Activated CD4-positive, alpha-beta T cell treated with anti-CD3 and anti-CD28 coated beads, Interleukin-2, amount 50 U/mL, for 24 hours (primary cell): ENCODE measurements at places on chromosomes 7 and 10.

DNA sequence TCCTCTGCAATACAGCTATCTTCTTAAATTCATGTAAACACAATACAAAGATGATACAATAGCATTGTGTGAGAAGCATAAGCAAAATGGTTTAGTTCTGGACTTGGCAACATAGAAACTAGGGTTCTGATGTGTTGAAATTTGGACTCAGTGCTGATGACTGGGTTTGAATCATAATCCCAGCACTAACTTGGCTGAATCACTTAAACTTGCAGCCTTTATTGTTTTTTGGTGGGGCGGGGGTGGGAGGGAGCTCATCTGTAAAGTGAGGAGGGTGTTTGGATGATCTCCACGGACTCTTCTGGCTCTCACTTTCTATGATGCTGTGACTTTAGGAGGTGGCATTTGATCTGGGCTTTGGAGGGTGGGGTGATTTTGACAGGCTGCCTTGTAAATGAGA lies 158.2 kb downstream of the WNT2 start:
- no peak for DNase-seq

DNA sequence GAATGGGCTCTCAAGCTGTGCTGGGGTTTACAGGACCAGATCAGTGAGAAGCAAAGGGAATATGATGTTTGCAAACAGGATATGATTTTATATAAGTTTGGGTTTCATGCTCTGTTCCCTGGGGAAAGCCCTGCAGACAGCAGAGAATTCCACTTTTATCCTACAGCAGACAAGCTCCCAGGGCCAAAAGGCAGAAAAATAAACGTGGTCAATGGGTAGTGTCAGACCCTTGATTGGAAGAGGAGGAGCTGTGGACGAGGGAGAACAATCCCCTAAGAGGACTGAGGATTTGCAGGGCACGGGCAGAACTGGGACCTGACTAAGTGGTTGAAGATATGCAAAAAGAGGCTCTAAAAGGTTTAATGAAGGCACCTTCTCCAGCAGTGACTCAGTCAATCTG lies 275.3 kb downstream of the HDAC9 start:
- no peak for DNase-seq

GRCh38 chr7:129213828-129214227 lies 11.0 kb upstream of the AHCYL2 start:
- no peak for DNase-seq

DNA sequence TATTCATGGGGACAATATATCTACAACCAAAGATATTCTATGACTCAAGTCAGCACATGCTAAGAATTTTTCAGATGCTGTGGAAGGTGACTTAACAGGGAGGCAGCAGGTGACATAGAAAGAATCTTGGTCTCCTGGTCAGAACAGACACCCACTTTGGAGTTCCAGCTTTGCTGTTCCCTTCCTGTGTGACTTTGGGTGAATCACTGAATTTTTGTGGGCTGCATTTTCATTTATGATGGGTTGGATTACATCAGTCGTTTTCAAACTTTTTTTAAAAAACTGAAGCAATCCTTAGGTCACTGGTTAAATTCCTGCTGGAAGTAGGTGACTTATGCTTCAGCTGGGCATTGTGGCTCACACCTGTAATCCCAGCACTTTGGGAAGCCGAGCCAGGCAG lies 24.9 kb downstream of the RGR start:
- no peak for DNase-seq

- DNase-seq, result no peak
Measured at GRCh38 chr7:133883591-133883990, 243.5 kb upstream of the LRGUK start.

DNA sequence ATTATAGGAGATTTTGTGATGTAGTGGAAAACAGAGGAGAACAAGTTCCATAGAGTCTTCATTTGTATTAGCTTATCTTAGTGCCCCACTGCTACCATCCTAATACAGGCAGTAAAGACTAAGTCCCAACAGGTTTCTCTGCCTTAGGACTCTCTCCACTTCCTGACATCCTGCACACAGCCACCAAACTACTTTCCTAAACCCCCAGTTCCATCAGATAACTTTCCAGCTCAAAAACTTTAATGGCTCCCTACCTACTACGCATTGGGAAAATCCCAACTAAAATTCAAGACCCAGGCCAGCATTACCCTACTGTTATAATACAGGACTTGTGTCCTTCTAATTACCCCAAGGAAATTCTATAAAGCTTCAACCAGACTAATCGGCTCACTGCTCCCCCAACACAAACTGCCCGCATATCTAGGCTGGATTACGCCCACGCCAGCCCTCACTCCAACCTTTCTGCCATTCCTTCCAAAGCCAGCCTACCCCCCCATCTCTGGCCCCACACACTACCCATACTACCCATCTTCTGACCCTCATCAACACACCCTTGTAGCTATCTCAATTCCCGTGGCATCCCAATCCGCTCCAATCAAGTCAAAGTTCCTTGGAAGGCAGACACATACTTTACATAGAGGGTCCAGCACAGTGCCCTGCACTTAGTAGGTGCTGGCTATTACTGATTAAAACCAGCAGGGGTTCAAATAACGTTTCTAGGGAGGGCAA lies 1.4 kb downstream of the IDE start:
- no peak for DNase-seq

DNA sequence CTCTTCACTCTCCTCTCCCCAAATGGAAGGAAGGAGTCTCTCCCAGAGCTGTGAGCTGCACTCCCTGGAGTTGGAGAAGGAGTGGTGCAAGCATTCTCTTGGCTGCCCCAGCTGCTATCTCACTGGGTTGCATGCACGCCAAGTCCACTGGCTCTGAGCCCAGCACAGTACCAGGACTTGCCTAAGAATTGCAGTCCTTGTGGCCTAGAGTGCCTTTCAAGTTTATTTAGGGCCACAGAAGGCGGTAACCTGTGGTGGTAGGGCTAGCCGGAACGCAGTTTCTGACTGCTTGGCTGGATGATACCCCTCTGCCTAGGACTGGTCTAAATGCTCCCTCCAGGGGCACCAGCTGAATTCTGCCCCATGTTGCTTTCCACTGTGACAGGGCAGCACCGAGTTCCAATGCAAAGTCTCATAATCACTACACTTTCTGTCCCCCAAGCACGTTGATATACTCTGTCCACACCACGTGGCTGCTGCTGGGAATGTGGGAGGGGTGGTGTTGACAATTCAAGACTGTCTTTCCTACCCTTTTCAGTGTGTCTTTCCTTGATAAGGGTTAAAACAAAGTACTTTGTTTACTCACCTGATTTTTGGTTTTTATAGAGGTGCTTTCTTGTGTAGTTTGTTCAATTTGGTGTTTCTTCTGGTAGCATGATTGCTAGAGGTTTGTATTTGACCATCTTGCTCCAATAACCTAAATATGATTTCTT lies 57.0 kb downstream of the PHTF2 start:
- no peak for DNase-seq

DNA sequence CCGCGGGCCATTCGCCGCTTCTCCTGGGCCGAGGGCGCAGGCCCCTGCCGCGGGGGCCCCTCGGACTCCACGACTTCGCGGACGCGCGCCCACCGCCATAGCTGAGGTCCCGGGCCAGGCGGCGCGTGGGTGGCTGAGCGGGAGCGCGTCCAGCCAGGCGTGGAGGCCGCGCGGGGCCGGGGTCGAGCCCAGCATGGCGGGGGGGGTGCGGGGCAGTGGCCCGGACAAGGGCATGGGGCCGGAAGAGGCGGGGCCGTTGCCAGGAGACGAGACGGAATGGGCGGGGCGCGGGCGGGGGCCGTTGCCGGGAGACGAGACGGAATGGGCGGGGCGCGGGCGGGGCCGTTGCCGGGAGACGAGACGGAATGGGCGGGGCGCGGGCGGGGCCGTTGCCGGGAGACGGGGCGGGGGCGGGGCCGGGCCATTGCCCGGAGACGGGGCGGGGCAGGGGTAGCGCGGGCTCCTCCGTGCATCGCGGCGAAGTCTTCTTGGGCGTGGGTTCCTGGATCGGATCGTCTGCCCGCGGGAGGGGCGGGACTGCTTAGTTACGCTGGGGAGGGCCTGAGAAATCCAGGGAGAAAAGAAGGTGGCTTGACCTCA lies 14.8 kb downstream of the ADAM8 start:
- DNase-seq, result peak; percentile 72

DNA sequence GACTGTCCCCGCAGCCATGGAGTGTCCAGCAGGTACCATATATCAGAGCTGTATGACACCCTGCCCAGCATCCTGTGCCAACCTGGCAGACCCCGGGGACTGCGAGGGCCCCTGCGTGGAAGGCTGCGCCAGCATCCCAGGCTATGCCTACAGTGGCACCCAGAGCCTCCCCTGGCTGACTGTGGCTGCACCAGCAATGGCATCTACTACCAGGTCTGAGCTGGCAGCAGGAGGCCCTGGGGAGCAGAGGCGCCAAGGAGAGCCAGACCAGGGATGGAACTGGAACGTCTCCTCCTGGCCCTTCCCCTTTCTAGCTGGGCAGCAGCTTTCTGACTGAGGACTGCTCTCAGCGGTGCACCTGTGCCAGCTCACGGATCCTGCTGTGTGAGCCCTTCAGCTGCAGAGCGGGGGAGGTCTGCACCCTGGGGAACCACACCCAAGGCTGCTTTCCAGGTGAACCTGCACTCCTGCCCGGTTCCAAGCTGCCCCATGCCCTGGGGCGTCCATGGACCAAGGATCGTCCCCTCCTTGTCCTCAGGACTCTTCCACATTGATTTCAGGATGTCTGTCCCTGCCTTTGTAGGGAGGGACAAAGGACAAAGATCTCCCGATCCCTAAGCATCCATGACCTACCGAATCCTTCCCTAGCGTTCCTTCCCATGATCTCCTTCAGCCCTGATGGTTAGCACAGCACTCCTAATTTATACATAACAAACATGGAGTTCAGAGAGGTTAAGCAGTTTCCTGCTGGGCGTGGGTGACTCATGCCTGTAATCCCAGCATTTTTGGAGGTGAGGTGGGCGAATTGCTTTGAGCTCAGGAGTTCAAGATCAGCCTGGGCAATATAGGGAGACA lies 33.3 kb downstream of the EPHB4 start:
- DNase-seq, result no peak
